DMS53 (cell line): ENCODE measurements at places on chromosomes 4 and X.
A peak's percentile ranks its signal among the peaks of the same experiment; 100 is the strongest.

DNA sequence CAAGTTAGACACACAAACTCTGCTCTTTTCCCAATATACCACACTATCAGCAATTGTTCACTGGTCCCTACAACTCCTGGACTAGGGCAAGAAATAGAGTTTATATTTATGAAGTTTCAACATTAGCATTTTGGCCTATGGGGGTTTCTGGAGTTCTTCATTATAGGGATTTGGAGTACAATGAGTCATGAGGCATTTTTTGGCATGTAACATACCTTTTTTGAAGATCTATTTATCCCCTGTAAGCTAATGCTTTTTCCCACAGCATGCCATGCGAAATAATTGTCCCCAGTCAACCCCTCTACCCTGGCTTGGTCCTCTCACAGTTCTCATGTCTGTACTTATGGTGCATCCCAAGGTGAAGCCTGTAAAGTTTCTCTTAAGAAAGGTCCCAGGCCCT, 36.7 kb upstream of the EDA2R start:
- no peak for DNase-seq

DNA sequence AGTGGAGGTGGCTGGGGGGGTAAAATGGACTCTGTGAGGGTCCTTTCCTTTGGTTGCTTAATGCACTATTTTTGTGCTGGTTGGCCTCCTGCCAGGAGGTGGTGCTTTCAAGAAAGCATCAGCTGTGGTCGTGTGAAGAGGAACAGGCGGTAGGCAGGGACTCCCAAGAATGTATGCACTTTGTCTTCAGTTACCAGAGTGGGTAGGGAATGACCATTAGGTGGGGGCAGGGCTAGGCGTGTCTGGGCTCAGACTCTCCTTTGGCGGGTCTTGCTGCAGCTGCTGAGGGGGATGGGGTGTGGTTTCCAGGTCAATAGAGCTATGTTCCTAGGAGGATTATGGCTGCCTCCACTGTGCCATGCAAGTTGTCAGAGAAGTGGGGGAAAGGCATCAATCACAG, 509.0 kb downstream of the PCDH19 start:
- no peak for DNase-seq

DNA sequence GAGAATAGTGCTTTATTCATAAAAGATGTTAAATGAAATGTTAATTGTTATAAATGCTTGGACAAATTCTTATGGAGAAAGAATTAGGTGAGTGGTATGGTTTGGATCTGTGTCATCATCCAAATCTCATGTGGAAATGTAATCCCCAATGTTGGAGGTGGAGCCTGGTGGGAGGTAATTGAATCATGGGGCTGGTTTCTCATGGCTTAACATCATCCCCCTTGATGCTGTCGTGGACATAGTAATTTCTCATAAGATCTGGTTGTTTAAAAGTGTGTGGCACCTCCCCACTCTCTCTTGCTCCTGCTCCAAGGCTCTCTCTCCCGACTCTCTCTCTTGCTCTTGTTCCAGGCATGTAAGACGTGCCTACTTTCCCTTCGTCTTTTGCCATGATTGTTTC, 22.5 kb downstream of the GYPE start:
- DNase-seq = no peak

GRCh38 chr4:182124359-182124758, 118.8 kb upstream of the TENM3 start:
- DNase-seq = no peak

GRCh38 chr4:88537709-88538108, 14.1 kb upstream of the PYURF start:
- DNase-seq = no peak

DNA sequence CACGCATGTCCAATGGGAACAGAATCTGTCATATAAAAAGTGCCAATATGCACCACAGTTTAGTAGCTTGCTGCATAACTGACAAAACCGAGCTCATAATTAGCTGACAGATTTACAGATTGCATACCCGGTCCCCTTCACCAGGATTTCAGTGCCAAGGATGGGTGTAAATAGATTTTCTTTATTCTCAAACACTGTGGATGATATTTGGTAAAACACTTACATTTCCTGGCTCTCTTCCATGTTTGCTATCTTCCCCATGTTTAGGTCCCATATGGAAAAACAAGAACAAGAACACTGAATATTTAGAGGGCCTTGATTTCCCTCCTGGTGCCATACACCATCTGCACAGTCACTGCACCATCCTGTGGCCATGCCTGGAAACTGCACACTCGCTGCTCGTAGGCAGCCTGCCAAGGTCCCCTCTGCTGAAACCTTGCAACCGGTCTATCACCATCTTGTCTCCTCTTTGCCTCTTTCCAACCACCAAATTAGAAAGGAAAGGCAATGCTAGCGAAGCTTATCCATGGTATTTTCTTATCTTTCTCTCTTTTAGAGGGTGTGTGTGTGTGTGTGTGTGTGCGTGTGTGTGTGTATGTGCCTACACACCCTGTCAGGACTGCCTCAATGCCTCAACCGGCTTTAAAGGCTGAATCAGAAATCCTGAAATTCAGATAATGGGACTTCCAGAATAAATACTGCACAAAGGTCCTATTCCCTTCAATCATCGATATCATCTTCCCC, 124.2 kb upstream of the MBNL3 start:
- peak; percentile 74 for DNase-seq

DNA sequence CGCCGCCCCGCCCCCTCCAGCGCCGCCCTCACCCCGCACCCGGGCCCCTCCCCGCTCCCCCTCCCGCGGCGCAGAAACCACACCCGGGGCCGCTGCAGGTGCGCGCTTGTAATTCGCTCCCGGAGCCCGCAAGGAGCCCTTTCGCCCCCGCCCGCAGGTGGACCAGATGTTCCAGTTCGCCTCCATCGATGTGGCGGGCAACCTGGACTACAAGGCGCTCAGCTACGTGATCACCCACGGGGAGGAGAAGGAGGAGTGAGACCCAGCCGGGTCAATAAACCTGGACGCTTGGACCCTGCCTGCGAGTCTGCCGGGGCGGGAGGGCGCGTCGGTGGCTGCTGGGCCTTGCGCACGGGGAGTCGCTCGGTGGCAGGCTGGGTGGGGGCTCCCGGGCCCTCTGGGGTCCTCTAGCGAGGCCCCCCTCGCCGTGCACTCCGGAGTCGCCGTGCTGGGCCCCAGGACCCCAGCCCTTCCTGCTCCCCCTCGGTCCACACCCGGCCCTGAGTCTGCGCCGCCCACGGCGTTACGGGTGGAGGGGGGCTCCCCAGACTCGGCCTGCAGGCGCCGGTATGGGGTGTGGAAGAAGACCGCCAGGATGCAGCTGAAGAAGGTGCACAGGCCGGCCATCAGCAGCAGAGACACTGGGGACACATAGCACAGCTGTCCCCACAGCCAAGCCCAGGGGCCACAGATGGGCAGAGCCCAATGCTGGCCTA, 7.1 kb downstream of the SLC49A3 start:
- peak; percentile 97 for DNase-seq

DNA sequence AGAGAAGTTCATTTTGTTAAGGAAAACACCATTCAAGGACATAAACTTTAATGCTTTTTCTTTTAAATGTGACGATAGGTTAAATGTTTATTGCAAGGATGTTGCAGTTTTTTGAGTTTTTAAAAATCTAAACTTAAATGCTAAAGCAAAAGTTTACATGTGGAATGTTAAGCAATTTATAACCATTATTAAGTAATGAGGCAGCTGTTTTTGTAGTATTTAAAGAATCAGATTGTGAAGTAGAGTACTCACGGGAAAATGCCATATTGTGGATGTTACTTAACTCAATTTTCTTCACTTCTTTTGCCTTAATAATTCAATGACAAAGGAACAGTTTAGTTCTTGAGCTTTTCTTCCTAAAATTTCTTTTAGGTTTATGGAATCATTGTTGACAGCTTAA, 43.5 kb downstream of the UBE2K start:
- no peak for DNase-seq

GRCh38 chr4:73018595-73018994, 50.9 kb downstream of the COX18 start:
- no peak for DNase-seq

DNA sequence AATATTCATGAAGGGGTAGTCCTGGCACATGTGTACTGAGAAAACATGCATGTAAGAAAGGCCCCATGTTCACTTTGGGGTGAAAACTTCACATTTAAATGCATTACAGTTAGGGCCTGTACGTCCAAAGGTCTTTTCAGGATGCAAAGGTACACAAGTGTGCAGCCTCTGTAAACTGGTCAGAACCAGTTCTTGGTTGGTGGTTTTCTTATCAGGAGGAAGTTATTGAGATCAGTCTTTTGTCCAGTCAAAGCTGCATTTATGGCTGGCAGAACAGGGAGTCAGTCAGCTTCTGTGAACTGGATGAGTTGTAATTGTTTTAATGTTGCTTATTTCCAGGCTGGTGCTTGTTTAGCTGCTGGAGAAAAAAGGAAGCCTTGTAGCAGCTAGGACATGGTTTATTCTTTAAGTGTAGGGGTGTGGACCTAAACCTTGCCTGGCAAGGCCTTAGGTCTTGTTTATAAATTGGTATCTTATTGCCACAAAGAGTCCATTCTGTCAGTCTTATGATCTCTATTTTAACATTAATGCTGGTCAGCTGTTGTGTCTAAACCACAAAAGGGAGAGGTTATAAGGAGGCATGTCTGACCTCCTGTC, 1906.6 kb upstream of the TENM3 start:
- DNase-seq = no peak

GRCh38 chr4:128601991-128602695, 207.4 kb upstream of the JADE1 start:
- no peak for DNase-seq

GRCh38 chrX:24149351-24150050, at the start of gene ZFX:
ZFX (plus strand) TSS chrX:24149729; CDS start chrX:24172743, 23,014 bp downstream.
- peak; percentile 78 for DNase-seq

- no peak for DNase-seq
Measured at GRCh38 chr4:80610199-80610598, 274.7 kb downstream of the CFAP299 start.

- no peak for DNase-seq
Measured at GRCh38 chr4:149752729-149753128, 62.9 kb downstream of the IQCM start.
